NCI-H1105 (cell line): ENCODE measurements at places on chromosomes 2 and 18.

DNA sequence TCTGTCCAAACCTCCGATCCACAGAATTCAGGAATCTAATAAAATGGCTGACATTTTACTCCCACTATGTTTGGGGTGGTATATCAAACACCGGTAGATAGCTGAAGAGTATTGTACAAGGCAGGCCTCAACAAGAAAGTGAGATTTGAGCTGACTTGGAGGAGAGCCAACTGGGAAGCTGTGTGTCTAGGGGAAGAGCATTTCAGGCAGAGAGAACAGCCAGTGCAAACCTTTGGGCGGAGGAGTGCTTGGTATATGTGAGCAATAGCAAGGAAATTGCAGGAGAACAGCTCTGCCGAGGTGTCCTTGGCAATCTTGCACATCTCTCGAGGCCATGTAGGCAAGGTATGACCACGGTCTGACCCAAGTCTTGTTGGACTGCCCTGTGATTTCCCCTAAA is 1.8 kb upstream of the MERTK start:
- peak; percentile 50 for DNase-seq

DNA sequence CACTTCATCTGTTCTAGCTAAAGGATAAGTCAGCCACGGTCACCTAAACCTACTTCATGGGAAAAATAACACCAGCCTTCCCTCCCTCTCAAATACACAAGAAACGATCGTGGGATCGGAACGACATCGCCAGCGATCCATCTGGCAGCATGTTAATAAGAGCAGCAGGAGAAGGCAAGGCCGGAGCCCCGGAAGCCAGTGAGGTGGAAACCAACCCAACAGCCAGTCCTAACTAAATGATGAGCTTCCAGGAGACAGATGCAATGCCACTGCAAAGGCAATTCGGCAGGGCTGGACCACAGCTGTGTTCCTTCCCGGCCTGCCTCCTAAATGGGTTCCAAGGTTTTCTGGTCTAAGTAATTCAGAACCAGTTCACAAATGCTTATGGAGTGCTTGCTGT is 117.5 kb downstream of the TMEM163 start:
- no peak for DNase-seq

DNA sequence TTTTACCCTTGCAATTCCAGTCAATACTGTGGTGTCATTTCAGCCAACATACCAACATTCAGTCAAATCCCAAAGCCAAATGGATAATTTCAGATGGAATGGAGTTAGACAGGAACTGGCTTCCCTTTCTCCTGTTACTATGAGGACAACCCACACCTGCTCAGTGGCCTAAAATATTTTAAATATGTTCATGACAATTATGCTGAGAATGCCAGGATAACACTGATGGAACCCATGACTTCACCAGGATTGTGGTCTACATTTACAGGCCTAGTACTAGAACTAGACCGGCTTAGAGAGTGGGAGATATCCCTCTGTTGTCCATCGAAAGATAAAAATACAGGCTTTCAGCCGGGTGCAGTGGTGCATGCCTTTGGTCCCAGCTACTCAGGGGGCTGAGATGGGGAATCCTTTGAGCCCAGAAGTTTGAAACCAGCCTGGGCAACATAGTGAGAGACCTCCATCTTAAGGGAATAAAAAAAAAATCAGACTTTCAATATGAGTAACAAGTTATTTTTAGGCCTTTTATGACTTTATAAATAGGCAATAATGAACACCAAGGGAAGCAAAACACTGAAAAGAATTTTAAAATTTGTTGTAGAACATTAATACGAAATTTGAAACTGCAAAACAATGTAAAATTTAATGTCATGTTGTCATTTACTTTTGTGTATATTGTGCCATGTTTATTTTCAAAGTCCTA is 14.2 kb downstream of the GPATCH11 start:
- DNase-seq, result no peak

DNA sequence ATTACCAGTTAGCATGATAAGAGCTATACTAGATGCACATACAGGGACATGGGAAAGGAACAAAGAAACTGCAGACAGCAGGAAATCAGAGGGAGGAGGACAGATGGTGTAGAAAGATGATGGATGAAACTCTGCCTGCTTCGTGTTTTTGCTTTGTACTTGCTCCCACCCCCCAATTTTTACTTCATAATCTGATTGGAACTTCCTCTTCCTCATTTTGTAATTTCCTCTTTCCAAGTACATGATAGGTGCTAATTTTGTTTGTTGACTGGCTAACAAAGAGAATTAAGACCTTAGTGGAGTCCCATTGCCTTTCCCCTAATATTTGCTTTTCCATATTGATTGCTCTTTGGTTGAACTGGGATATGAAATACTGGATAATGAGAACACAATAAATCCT is 76.0 kb upstream of the PELI1 start:
- no peak for DNase-seq

GRCh38 chr2:101982495-101983029 is 9.2 kb upstream of the IL1R2 start:
- no peak for DNase-seq

GRCh38 chr2:26875808-26876207 is 27.9 kb downstream of the DPYSL5 start:
- no peak for DNase-seq

- no peak for DNase-seq
These were observed 8.1 kb downstream of the STK17B start for GRCh38 chr2:196163285-196163684.

DNA sequence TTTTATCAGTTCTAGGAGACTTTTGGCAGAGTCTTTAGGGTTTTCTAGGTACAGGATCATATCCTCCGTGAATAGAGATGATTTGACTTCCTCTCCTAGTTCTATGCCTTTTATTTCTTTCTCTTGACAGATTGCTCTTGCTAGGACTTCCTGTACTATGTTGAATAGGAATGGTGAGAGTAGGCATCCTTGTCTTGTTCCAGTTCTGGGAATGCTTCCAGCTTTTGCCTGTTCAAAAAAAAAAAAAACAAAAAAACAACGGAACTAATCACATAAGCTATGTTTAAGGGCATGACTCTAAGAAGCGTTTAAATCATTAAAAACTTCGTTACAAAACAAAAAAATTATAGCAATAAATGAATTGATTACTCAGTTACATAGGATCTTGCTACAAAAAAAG is 145.7 kb downstream of the NUP35 start:
- DNase-seq, result no peak

- DNase-seq, result no peak
These were observed 9.1 kb downstream of the SOX11 start for GRCh38 chr2:5701266-5701665.

GRCh38 chr2:28802975-28803429 is 7.6 kb upstream of the SPDYA start:
- no peak for DNase-seq

- no peak for DNase-seq
These were observed 220.8 kb downstream of the ALK start for GRCh38 chr2:29700560-29700959.

DNA sequence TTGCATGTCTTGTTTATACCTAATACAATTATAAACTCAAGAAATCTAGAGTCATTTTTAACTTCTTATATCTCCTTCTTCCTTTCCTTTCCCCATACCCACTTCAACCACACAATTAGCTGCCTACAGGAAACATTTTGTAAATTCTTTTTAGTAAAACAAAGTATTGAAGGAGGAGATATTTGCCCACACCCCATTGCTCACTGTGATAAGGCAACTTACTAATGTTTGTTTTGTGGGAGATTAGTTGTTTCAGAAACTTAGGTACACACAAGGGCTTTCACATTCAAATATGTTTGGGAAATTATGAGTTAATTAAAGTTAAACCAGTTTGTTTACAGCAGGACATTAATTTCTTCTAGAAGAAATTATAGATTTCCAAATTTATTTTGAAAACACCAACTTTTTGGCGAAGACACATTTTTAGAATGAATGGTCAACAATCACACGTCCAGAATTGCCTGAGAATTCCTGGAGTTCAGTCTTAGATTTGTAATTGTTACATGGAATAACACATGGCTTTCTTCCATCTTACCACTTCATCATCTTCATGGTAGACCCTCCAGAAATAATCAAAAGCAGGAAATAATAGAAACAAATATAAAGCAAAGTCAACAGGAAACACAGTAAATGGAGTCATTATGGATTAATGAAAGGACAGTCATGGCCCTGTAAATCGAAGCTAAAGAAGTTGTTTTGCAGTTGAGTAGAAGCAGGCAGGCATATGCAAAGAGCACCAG is 62.5 kb upstream of the RAB27B start:
- no peak for DNase-seq

DNA sequence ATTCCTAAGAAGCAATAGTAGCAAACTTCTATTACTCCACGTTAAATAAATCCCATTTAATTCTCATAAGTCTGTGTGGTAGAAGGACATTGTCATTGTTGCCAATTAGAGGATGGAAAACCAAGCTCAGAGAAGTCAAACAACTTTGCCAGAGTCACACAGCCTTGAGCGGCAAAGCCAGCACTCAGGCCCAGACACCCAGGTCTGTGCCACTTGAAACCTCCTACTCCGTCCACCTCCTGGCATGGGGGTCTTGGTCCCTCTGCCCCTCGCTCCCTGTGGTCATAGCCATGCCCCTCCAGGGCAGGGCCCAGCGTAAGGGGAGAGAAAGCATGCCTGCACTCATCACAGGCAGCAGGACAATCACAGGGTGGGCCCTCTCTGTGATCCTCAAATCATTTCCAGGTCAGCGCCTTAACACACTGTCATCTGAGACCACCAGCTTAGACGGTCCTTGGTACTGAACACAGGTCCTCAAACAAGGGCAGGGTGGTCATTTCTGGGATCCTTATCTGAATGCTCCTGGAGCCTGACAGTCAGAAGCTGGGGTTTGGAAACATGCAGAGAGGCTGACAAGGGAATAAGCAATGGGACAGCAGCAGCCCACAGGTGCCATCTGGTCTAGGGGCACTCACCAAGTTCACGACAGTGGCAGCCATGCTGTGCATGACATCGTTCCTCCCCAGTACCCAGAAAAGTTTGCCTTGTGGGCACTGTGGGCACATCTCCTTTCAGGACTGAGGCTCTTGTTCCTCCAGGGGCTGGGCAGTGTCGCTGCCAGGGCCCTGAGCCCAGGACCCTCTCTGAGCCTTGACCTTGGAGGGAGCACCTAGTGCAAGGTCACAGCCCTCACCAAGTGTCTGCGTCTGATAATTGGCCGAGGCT is 38.2 kb downstream of the FAM178B start:
- no peak for DNase-seq

- no peak for DNase-seq
These were observed 59.4 kb downstream of the NPAS2 start for GRCh38 chr2:100879296-100879695.

GRCh38 chr2:190722061-190722759 is 73.3 kb downstream of the NAB1 start:
- no peak for DNase-seq

GRCh38 chr2:197310987-197311420 is 424 bp upstream of the ANKRD44 start:
- peak; percentile 29 for DNase-seq

DNA sequence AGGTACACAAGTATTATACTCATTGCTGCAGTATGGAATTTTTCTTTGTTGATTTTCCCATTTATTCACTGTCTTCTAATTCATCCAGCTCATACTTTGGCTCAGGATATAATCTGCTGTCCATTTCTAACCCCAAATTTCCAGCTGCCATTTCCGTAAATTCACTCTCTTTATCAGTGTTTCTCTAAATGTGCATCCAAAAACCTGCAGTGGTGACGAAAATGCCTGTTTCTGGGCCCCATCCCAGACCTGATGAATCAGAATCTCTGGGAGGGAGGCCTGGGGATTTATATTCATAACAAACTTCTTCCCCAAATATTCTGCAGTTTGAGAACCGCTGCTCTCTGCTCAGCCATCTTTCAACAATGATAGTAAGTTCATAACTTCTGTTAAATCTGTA is 86.6 kb downstream of the VWC2L start:
- no peak for DNase-seq

- no peak for DNase-seq
These were observed 23.4 kb upstream of the LRRC30 start for GRCh38 chr18:7207366-7207915.

DNA sequence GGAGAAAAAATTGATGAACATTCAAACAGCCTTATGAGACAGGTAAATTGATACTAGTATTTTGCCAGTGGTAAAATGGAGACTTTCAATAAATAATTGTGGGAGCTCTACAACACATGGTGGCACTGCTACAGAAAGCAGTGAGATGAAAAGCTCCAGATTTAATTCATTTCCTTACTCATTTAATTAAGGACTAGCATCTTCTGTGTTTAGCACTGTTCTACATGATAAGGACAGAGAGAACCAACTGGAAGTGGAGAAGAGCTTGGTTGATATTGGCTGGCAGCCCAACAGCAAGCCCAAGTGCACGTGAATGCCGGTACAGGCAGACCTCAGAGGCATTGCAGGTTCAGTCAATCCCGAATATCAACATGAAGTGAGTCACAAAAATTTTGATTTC is 470.4 kb upstream of the MYT1L start:
- DNase-seq, result no peak

DNA sequence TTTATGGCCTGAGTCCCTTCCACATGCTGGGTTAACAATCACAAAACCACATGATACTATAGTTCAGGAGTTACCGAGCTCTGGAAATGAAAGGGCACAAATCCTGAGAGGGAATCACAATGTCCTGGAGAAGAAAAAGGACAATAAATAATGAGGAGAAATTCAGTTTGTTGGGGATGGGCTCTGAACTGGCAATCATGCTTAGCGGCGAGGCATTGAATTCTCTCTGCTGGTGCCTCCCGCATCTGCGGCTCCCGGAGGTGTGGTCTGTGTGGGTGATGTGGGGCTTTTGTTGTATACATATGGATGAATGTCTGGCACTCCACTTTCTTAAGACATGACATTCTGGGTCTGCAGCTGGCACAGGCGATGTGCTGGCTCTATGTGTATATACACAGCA is 46.1 kb downstream of the NRP2 start:
- no peak for DNase-seq

GRCh38 chr2:200509235-200509611 is 645 bp downstream of the KCTD18 start:
- no peak for DNase-seq

- DNase-seq, result no peak
These were observed 57.2 kb downstream of the PDCL3 start for GRCh38 chr2:100619951-100620350.

DNA sequence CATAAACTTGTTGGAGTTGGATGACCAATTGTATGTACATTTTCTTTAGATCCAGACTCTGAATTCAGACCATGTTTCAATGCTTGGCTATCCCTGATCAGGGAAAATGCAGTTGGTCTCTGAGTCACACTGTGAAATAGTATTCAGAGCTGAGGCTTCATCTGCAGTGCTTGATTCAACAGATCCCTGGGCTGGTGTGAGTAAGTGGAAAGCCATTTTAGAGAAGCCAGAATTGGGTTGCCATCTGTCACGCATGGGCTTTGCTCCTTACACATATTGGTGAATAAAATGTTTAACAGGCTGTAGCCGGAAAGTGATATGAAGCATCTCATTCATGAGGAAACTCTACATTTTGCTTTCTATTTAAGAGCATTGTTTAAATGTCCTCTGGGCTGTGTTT is 50.0 kb upstream of the ACYP2 start:
- DNase-seq, result no peak

- no peak for DNase-seq
These were observed 21.5 kb upstream of the BIN1 start for GRCh38 chr2:127128445-127128904.

DNA sequence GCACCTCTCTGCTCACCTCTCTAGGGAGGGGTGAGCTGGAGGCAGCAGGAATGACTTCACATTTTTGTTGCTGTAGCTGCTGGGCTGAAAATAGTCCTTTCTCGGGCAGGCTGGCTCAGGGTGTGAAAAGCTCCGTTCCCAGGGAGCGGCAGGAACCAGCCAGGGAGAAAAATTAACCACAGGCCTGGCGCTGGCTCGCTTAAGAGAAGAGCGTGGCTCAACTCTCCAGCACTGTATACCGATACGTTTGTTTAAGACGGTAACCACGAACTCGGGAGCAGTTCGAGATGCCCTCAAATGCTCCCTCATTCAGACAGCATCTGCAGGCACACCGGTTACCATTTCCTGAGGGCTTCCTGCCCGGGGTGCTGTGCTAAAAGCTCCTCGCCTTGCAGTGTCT is 129.6 kb downstream of the CELF4 start:
- no peak for DNase-seq
